ENCODE measurements at places on chromosomes 11 and 22.

DNA sequence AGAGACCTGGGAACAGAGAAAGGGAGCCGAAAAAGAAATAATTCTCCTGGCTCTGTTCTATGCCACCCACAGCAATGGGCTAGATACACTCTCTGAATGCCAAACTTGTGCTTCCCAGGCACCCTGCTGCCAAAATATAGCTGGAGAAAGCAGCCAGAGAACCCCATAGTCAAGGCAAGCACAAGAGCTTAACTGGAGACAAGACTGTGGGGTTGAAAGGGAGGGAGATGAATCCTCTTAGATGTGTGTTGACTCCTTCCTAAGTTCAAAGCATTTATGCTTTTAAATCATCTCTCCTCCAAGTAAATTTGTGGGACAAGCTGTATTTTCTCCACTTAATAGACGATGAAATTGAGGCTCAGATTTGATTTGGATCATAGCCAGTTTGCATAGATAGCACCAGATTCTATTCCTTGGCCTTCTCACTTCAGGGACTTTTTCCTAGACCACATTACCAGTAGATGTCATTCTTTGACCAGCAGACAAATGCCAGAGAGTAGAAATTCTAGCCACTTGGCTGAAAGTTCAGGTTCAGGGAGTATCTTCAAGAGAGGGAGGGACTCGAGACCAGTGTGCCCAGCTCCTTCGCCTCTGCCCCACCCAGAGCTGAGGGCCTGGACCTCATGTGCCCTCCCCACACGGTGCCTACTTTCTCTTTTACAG lies 16.5 kb upstream of the ETS1 start:
- DNase-seq: no peak

DNA sequence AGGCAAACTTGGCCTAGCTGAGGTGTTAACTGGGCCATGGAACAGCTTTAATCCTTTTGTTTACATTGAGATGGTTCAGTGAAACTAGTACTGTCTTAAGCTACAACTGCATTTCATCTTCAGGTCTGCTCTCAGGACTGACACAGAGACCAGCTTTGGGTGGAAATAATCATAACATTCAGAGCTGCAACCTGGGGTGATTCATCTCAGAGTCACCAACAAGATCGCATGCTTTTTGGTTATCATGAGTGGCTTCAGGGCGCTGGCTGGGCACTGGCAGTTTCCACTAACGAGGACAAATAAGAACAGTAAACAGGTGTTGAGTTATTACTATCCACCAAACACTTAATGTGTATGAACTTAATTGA lies 60.9 kb upstream of the PAX6 start:
- DNase-seq: no peak

DNA sequence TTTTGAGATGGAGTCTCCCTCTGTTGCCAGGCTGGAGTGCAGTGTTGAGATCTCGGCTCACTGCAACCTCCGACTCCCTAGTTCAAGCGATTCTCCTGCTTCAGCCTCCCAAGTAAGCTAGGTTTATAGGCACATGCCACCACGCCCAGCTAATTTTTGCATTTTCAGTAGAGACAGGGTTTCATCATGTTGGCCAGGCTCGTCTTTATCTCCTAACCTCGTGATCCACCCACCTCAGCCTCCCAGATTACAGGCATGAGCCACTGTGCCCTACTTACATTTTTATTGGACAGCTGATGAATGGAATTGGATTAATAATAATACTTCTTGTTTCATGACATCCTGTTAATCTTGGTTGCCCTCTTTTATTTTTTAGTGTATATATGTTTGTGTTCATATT lies 3.0 kb upstream of the MRGPRD start:
- no peak for DNase-seq

- no peak for DNase-seq
Measured at GRCh38 chr11:11500744-11501487, 120.9 kb downstream of the GALNT18 start.

DNA sequence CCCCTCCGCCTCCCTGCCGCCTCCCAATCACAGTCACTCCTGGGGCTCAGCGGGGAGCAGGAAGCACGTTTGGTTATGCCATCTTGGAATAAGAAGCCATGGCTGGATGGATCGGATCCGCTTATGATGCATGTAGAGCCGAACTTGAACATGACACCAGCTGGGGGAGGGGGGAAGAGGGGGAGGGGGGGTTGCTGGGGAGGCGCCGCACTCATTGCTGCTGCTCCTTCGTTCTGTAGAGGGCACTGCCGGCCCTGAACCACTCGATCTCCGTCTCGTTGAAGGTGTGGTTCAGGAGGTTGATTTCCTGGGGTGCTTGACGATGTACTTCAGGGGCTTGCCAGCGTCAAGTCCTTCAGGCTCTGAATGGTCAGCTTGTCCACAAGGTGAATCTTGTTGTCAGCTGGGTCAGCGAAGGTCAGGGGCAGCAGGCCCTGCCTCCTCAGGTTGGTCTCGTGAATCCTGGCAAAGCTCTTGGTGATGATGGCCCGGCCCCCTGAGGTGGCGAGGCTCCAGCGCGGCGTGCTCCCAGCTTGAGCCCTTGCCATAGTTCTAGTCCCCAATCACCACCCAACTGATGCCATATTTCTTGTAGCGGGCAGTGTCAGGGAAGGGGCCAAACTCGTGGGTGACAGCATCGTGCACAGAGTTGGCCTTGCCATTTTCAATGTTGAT lies 476.9 kb upstream of the ISX start:
- DNase-seq: no peak

GRCh38 chr11:123255909-123256308 lies 60.9 kb upstream of the CLMP start:
- DNase-seq: no peak

DNA sequence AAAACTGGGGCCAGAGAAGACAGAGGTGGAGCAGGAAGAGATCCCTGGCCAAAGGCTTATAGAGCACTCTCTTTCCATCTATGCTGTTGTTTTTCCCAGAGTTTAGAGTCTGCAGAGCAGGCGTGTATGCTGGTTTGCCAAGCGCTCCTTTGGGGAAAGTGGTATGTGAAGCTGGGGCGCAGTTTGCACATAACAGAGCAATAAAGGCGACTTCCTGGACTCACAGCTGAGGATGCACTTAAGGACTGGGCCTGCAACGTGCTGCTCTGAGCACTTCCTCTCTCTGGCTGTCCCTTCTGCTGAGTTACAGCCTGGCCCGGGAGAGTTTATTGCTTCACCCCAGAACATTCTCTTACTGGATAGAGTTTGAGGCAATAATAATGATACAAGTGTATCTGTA lies 41.7 kb downstream of the THAP12 start:
- DNase-seq: no peak

All from NCI-H187 treated with DMSO at 0.1 percent for 48 hours (cell line).